ENCODE measurements at places on chromosomes 11 and 22. TPM values are rescaled to one million over a fixed set of nuclear protein-coding genes. Genes with fewer than 3 reads are reported as not detected.

Gene GPR83
- 0.02 TPM for polyA plus RNA-seq

Gene CRYBA4
- polyA plus RNA-seq: not detected

GRCh38 chr11:107427569-107428180, 29.9 kb downstream of the CWF19L2 start:
- H3K27me3 ChIP-seq: no peaks in the 10 kb centered on the region
- H3K27ac ChIP-seq: no peak overlapping the region
- no peak for DNase-seq

Gene CYTH4
- polyA plus RNA-seq: 0.03 TPM

GRCh38 chr11:561148-562003, 606 bp downstream of the RASSF7 start:
- no peaks in the 10 kb centered on the region for H3K36me3 ChIP-seq
- H3K27me3 ChIP-seq: peaks cover 8% of the 10 kb centered on the region
- H3K4me3 ChIP-seq: peak overlapping the region; percentile 86
- H3K27ac ChIP-seq: no peak overlapping the region
- DNase-seq: no peak
- H3K4me1 ChIP-seq: peaks cover 26% of the 10 kb centered on the region

Data from SK-N-SH (cell line).